Naive thymus-derived CD8-positive, alpha-beta T cell (primary cell): ENCODE measurements at places on chromosomes 7 and 10. TPM values are rescaled to one million over a fixed set of nuclear protein-coding genes. Genes with fewer than 3 reads are reported as not detected.

- peak; percentile 76 for DNase-seq
These were observed 49.1 kb downstream of the APBB1IP start for GRCh38 chr10:26486990-26487850.

- no peak for DNase-seq
These were observed 77.4 kb downstream of the TPST1 start for GRCh38 chr7:66282591-66282935.

DNA sequence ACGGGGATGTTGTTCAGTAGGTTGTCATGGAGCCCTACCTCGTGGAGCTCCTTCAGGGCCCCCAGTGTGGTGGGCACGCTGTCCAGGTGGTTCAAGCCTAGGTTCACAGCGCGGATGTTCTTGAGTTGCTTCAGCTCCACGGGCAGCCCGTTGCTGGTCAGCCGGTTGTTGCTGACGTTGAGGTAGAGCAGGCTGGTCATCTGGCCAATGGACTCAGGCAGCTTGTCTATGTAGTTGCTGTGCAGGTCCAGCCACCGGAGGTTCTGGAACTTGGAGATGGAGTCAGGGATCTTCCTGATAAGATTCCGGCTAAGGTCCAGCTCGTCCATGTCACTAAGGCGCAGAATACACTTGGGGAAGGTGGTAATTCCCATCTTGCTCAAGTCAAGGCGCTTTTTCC, 26.0 kb downstream of the LRRC18 start:
- no peak for DNase-seq

DNA sequence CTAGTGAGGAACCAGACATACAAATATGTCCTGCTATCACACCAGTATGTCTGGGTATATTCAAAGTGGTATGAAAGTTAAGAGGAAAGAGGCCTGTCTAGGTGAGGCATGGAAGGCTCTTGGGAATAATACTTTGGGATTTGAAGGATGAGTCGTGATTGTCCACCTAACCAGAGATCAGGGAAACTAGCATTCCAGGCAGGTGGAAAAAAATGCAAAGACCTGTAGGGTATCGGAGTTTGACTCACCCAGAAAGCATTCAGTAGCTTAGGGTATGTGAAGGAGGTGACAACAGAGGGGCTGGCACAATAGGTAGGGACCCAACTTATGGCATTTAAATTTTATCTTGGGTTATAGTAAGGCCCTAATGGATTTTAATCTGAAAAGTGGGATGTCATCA, 950 bp upstream of the GCC1 start:
- no peak for DNase-seq

DNA sequence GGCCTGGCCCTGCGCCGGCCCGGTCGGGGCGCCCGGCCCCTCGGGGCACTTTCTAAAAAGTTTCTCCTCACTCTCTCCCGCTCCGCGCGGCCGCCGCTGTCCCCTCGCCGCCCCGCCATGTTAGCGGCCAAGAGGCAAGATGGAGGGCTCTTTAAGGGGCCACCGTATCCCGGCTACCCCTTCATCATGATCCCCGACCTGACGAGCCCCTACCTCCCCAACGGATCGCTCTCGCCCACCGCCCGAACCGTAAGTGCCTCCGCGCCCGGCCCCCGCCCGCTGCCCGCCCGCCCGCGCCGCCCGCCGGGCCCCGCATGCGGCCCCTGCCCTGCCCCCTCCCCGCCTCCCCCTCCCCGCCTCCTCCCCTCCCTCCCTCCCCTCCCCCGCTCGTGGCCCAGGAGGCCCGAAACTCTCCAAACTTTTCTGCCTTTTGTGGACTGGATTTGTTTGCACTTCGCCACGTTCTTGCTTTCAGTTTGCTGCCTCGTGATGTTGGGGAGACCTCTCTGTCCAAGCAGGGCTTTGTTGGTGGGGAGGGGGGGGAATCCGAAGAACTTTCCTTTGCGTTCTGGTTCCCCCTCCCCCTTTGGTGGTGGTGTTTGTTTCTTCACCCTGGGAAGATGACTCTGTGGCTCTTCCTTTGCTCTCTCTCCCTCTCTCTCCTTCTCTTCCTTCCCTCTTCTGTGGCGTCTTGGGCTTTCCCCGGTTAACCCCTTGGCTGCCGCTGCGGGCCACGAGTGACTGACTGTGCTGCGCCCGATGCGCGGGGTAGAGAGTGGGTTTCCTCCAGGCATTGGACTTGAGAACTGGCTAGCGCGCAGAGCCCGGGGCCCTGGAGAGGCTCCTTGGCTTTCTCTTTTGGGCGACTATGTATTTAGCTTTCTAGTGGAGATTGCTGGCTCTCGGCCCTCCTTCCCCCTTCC, 1.6 kb downstream of the TCF7L2 start:
- peak; percentile 49 for DNase-seq

GRCh38 chr10:93589648-93590562, 11.1 kb downstream of the RBP4 start:
- no peak for DNase-seq

- DNase-seq, result no peak
These were observed 30.6 kb upstream of the GALNTL5 start for GRCh38 chr7:151925446-151926335.

DNA sequence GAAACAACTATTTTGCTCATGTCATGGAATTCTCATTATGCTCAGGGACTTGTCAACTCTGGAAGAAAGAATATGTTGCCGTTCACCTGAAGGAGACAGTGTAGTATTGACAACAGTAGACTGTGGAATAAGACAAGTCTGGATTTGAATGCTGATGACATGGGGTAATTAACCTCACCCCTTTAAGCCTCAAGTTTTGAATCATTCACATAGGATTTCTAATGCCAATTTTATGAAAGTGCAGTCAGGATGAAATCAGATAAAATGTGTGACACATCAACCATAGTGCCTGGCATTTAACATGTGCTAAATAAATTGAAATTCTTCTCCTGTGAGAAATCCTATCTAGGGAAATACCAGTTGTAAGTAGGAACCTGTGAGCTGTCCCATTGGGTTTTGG, 305.8 kb downstream of the KIF20B start:
- DNase-seq, result no peak

- no peak for DNase-seq
These were observed 59.8 kb downstream of the GALNT17 start for GRCh38 chr7:71191771-71192170.

- DNase-seq, result no peak
These were observed 237.9 kb downstream of the TMEM26 start for GRCh38 chr10:61215246-61215645.

DNA sequence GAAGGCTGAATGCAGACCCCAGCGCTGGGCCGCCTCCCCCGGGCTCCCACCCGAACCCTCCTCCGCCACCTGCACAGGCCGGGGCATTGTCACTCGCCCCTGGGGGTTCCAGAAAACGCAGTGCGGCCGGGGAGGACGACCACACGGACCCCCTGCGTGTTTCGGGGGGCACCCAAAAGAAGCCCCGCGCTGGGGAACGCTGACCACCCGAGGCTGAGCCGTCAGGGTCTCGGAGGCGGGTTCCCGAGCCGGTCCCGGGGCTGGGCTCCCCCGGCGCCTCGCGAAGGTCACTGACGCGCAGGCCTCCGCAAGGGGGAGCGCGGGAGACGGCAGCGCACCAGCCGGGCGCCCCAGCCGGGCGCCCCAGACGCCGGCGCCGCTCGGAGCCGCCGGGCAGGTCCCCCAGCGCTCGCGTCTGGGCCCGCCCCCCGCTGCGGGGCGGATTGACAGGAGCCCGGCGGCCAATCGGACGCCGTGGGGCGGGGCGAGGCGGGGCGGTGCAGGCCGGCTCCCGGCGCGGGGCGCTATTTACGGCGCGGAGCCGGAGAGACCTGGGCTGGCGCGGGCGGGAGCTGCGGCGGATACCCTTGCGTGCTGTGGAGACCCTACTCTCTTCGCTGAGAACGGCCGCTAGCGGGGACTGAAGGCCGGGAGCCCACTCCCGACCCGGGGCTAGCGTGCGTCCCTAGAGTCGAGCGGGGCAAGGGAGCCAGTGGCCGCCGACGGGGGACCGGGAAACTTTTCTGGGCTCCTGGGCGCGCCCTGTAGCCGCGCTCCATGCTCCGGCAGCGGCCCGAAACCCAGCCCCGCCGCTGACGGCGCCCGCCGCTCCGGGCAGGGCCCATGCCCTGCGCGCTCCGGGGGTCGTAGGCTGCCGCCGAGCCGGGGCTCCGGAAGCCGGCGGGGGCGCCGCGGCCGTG, at the start of gene BAMBI:
TSS of gene BAMBI (plus strand) at position 554 of the 920 bp plus-strand sequence. CDS start 377 bp downstream, outside the sequence.
- peak; percentile 95 for DNase-seq

DNA sequence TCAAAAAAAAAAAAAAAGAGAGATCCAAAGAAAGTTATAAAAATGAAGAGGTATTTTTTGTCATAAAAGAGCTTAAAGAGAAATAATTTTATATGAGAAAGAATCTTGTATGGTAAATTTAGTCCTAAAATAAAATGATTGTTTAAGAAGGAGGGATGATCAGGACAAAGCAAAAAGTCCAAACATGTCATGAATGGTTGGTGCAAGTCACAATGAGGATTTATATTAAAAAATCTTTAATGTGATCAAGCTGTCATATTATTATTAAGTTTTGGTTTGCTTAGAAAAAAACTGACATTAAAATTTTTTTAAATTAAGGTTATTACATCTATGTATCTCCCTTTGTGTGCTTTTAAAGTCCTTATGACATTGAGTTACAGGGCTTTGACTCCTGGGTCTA, 220.4 kb downstream of the TMEM26 start:
- no peak for DNase-seq

DNA sequence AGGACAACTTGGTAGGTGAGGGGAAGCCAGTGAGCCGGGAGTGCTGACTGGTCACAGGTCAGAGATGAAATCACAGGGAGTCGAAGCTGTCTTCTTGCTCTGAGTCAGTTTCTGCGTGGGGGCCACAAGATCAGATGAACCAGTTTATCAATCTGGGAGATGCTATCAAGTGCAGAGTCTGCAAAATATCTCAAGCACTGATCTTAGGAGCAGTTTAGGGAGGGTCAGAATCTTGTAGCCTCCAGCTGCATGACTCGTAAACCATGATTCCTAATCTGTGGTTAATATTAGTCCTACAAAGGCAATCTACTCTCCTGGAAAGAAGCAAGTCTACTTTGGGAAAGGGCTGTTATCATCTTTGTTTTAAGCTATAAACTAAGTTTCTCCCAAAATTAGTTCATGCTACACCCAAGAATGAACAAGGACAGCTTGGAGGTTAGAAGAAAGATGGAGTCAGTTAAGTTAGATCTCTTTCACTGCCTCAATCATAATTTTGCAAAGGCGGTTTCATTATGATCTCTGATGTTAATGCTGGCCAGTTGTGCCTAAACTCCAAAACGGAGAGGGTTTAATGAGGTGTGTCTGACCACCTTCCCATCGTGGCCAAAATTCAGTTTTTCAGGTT, 8.4 kb upstream of the LMOD2 start:
- DNase-seq, result no peak

- DNase-seq, result no peak
These were observed 556.8 kb upstream of the GHITM start for GRCh38 chr10:83582407-83583095.

Gene NOLC1
- total RNA-seq, result 64.0 TPM

Gene MYL7
- total RNA-seq, result not detected

Gene ZNF12
- 45.5 TPM for total RNA-seq

Gene ZNF365
- total RNA-seq, result not detected

Gene PSAP
- 206 TPM for total RNA-seq

Gene STEAP1
- total RNA-seq, result not detected
